Uterus (tissue), 4 donors: ENCODE measurements at places on chromosomes 3 and 15. TPM values are rescaled to one million over a fixed set of nuclear protein-coding genes. Genes with fewer than 3 reads are reported as not detected.

- DNase-seq: no peak
Observed at GRCh38 chr3:106068795-106069194, 200.0 kb upstream of the CBLB start.

DNA sequence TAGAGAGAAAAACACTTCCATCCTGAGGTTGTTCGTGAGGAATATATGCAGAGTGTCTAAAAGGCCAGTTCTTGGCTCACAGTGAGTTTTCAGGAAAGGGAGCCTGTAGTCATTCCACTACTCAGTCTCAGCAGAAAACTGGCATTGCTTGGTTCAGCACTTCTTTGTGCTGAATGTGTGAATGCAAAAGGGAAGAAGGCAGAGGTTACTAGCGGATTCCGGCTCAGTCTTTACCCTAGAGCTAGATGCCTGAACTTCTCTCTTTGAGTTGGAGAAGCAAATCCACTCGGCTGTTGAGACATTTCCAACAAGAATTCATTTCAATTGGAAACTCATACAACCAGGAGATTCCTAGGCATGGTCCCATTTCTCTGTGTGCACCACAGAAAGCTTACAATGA, 23.1 kb upstream of the FRMD4B start:
- no peak for DNase-seq

DNA sequence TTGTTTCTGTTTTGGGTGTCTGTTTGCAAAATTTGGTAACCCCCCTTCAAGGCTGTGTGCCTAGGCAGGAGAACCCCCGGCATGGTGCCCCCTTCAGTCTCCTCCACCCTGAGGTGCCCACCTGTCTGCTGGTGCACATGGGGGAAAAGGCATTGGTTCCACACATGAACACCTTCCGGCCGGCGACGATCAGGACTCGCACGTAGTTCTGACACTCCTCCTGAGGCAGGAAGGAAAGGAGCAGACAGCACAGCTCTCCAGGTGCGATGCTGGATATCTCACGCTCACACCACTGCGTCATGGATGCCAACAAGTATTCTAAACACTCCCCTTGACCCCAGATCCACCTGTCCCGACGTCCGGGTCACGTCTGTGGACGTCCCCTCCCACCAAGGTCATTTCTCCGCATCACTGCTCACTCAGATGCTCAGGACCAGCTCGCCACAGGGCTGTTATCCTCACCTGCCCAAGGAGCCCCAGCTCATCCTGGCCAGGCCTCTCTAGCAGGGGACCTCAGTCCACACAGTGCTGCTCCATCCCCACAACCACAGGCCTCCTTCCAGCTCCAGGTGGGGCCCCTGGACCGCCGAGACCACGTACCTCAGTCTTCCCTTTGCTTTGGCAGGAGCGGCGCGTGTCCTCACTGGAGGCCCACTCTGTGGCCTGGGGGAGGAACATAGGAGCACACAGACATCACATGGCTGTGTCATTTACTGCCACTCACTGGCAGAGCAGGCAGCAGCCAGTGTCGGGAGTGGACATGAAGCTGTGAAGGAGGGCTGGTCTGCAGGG, 99.0 kb downstream of the SEMA5B start:
- DNase-seq: no peak

- DNase-seq: no peak
Observed at GRCh38 chr15:56948000-56948763, 29.7 kb downstream of the TCF12 start.

DNA sequence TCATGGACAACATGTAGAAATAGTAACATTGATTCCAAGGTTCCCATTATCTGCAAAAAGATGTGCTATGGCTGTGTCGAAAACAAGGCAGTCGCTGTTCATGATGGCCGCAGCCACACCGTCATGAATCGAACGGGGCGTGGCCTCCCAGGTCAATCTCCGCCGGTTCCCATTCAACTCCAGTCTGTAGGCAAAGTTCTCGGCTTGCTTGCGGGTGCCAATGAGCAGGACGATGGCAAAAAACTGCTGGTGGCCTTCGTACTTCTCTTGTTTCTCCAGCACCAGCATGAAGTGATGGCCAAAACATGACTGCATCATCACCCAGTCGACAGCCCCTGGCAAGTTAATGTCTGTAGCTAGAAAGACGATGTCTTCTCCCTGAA, 20.8 kb downstream of the SIAH2 start:
- no peak for DNase-seq

DNA sequence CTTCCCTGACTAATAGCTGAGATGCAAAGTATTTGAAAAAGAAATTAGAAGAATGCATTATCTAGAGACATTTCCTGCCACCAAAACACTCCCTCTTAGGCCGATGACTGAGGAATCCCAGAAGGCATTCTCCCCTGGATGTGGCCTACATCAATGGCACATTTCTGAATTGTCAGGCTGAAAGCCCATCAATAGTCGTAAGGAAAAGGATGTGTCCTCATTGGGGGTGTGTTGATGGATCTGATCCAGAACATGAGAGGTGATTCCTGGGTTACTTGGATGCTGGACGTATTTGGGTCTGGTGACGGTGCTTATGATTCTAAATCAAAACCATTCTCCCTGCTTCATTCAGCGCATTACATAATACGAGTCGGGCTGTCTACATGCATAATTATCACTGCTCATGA, 216.9 kb upstream of the CDIN1 start:
- DNase-seq: no peak

DNA sequence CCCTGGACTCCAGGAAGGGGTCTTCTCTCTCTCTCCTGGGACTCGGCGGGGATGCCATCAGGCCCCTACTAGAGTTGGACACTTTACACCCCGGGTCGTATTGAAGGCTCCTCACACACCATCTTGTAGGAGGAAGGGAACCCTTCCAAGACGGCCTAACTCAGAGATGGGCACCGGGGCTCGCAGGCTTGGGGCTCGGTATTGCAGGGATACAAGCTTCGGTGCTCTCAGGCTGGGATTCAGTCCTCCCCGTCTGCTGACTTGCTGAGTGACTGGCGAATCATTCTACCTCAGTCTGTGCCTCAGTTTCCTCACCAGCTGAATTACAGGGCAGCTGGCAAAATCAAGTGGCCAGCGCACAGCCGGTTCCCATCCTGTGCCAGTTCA, 419 bp upstream of the CALML4 start:
- DNase-seq: no peak

GRCh38 chr15:91586560-91586959, 266.9 kb upstream of the SLCO3A1 start:
- DNase-seq: no peak

- no peak for DNase-seq
Observed at GRCh38 chr3:111871809-111872623, 13.0 kb downstream of the PHLDB2 start.

- DNase-seq: no peak
Observed at GRCh38 chr3:138135833-138136194, 3.6 kb upstream of the A4GNT start.

DNA sequence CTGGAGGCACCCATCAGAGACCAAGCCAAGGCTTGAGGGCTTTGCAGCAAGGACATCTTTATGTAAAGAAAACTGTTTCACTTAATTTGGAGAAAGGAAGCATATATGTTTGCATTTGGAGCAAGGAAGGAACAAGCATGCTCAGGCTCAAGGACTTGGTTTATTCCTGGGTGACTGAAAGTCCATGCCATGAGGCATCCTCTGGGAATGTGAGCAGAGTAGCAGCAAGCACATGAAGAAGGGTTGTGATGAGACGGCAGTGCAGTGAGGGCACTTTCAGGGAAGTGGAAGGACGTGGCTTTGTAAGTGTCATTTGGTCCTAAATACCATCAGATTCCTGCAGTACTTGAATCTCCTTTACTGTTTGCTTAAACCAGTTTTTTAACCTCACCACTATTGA, 26.8 kb downstream of the POLG start:
- no peak for DNase-seq

- no peak for DNase-seq
Observed at GRCh38 chr3:151903501-151903991, 30.1 kb downstream of the SUCNR1 start.

- peak; percentile 70 for DNase-seq
Observed at GRCh38 chr15:98548139-98548971, 100.0 kb upstream of the IGF1R start.

DNA sequence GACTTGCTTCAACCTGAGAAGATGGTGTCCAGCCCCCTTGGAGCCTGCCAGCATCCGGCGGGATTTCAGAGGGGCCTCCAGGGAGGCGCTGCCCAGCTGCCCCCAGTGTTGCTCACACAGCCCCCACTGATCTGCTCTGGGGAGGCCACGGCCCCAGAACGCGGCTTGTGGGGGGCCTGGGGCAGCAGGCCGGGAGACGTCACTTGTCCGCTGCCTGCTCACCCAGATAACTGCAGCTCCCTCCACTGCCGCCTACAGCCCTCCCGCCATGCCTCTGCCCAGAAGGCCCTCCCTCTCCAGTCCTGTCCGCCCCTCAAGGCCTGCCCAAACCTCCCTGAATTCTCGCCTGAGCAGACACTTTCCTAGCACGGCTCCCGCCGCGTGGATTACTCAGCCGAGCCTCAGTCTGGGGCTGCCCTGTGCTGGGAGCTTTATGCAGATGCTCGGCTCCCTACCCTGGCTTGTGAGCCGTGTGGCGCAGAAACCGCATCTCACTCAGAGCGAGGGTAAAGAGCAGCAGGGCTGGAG, 17.2 kb upstream of the ADIPOQ start:
- DNase-seq: no peak

- DNase-seq: no peak
Observed at GRCh38 chr3:67090474-67090873, 92.4 kb downstream of the KBTBD8 start.

DNA sequence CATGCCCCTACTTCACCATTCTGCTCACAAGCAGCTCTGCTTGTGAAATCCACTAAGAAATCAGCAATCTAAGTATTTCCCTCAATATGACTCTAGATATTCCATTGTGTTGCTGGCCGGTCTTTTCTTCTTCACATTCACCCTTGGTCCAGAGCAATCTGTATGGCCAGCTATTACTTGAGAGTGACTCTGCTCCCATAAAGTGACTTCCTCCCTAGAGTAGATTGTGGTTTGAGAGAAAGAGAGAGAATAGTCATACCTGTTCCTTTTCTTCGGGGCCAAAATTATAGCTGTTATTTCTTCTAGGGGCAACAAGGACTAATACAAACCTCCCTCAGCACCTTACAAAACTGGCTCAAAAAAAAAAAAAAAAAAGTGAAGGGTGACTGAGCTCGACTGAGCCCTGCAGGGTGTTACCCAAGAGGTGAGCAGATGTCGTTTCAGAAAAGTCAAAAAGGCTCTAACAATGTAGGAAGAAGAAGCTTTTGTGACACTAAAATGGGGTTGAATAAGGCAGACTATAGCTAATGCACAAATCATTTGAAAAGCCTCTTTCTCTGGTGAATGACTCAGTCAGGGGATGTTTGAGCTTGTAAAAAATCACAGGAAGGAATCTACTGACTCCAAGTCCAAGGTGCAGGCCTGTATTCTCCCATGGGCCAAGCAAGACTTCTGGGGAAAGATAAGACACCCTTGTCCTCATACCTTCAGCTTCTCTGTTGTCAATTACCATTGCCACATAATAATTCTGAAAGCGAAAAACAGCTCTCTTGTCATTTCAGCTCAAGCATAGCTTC, 161.0 kb upstream of the SLC24A5 start:
- DNase-seq: no peak

DNA sequence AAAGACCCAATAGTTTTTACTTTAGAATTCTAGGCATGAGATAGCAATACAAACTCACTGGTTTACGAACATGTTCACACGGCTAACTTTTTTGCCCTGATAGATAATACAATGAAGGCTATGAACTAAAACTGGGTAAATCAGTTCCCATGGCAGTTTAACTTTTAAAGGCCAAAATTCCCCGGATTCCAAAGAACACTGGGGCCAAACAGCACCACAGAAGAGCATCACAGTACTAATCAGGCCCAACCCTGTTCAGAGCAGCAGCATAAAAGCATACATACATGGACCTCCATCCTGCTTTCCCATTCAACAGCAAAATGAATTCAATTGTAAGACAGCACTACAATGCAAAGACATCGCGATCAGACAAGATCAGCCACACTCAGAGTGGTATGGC, 540.3 kb upstream of the CCDC54 start:
- DNase-seq: no peak

GRCh38 chr15:49145651-49146609, 9.5 kb downstream of the COPS2 start:
- no peak for DNase-seq

- no peak for DNase-seq
Observed at GRCh38 chr3:73143821-73144237, 82.4 kb downstream of the EBLN2 start.

DNA sequence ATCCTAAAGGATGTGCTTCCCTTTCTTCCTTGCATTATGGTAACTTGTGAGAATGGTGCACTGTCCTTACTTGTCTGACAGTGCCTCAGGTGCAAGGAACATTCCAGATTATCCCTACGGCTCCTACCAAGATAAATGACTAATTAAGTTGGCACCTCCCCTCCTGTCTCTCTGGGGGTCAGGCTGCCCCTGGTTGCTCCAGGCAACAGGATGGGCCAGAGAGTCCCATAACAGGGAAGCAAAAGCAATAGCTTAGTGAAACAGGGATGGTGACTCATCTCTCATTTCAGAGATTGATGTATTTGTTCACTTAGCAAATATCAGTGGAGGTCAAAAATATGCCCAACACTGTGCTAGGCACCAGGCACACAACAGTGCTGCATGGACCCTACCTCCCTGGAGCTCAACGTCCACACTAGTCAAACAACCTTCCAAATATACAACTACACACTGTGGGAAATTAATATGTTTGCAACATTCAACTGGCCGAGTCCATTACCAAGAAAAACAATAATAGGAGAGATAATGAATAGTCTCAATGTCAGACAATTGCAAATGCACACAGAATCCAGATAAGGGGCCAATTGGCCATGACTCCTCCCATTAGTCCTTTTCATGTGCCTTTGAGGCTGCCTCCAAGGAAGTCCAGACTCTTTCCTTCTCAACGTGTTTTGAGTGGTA, 249.0 kb downstream of the TLE3 start:
- DNase-seq: no peak

DNA sequence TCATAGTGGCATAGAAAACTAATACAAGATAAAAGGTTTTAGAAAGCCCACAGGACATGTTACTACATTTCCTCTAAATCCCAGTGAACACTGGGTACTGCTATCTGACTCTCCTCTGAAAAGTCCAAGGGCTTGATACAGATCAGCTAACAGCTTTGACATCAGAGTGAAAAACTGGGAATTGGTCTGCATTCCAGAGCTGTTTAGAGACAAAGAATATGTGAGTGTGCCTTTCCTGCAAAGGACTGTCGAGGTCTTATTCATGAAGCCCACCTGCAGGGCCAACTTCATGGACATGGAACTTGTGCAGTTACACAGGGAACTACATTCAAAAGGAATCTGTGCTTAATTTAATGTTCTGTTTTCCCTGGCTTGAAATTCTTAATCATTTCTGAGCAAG, 5.2 kb upstream of the TMCO5A start:
- DNase-seq: no peak

Gene ADCY5
- 21.1 TPM for total RNA-seq

Gene SH3BP5
- 72.0 TPM for total RNA-seq

Gene SCN5A
- total RNA-seq: 1.6 TPM

Gene HTR3E
- total RNA-seq: not detected

Gene EFCAB12
- total RNA-seq: under 0.01 TPM

Gene KIF7
- 2.0 TPM for total RNA-seq
